ENCODE measurements at places on chromosomes 5 and 9.

- peak; percentile 27 for DNase-seq
These were observed 8.9 kb upstream of the ZNF483 start for GRCh38 chr9:111516061-111516465.

DNA sequence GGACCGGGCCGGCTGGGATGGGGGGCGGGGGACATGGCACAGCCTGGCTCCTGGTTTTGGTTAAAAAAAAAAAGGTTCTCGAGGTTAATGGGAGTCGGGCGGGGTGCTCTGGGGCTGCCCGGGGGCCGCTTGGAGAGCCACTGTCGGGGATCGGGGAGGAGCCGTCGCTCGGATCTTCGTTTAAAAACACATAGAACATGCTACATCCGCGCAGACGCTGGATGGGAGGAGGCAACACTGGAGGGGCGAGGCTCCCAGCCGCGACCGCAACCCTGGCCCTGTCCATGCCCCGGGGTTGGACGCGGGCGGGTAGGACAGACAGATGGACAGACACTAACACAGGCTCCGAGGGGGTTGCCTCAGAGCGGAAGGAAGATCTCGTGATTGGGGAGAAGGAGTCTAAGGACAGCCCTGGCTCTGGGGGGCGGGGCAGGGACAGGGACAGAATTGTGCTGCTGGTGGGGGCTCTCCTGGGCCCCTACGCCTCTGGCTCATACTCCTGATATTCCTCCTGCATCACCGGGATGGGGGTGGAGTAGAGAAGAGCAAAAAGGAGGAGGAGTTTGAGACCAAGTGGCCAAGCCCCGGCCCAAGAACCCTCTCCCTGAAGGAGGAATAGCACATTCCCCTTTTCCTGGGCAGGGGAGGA, 9.9 kb downstream of the SNCB start:
- no peak for DNase-seq

DNA sequence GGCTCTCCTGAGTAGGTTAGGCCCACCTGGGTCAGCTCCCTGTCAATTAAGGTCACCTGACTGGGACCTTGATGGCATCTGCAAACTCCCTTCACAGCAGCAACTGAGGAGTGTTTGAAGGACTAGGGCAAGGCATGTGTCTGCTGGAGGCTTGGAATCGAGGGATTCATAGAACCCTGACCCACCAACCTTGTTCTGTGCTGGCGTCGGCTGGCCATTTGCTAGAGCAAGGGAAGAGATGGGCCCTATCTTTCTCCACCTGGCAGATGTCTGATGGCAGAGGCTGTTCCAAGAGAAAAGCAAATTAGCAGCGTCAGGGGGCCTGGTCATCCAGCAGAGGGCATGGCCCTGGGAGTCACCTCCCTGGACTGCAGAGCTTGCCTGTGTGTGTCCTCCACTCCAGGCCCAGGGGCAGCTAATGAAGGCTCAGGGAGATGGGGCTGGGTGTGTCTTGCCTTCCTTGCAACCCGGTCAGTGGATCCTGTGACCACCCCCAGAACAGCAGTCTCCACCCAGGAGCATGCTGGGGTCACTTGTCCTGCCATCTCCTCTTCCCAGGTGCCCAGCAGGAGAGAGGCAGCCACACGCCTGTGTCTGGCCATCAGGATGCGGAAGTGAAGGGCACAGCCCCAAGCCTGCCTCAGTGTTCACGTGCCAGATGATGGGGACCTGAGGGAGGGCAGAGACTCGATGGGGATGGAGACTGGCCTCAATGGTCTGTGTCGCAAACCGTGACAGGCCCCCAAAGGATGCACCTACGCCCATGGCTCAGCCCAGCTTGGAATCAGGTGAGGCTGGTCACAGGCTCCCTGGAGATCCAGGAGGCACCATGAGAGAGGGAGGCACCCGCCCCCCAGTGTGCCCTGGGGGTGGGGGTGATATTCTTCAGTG, 53.9 kb downstream of the BARX1 start:
- DNase-seq = peak; percentile 0

DNA sequence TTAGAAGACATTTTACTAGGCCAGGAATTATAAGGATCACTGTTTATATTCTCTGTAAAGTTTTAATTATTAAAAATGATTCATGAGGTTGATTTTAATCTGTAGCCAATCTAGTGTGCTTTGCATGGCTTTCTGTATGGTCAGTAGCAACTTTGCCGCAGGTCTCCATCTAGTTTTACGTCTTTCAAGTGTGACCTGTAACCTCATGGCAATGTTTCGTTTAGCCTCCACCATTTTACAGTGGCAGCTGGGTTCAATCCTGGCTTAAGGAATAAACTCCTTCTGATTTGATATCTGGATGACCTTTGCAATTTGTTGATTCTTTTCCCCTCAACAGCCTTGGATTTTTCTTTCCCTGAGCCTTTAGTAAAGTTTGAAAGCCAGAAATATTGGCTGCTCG, 434.5 kb upstream of the CDH9 start:
- DNase-seq = peak; percentile 8

- no peak for DNase-seq
These were observed 18.3 kb downstream of the EPB41L4B start for GRCh38 chr9:109302606-109303005.

DNA sequence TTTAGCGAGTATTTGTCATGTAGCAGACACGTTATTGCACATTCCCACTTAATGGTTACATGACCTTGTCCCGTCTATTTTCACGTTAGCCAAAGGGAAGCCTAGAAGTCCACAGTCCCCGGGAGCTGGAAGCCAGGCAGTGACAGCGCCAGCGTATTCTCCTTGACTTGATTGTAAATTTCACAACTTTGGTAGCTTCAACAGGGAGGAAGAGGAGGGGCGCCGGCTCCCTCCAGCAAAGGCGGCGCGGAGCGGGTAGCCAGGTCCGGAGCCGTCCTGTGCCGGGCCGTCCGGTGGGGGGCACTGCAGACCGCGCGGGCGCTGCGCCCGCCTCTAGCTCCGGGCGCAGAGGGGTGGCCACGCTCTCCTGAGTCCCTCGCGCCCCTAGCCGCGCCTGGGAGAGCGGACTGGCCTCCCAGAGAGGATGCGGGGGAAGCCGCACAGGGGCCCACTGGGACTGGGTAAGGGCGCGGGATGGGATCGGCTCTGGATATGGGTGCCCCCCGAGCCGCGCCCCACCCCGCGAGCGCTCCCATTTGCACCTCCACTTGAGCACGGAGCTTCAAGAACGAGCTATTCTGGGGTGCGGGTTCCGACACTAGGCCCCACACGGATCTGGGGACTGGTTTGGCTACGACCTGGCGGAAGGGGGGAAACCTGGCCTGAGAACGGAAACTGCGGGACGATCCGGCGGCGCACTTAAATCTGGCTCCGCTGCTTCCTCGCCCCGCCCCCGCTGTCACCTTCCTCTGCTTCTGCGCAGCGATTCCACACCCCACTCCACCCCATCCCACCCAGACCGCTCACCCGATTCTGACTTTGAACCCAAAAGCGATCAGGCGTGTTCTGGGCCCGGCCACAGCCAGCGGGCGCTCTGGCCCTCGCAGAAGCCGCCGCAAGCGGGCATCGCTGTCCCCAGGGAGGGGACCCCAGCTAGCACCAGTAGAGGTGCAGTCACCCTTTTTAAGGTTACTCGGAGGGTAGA, 23.8 kb downstream of the KLF4 start:
- no peak for DNase-seq

DNA sequence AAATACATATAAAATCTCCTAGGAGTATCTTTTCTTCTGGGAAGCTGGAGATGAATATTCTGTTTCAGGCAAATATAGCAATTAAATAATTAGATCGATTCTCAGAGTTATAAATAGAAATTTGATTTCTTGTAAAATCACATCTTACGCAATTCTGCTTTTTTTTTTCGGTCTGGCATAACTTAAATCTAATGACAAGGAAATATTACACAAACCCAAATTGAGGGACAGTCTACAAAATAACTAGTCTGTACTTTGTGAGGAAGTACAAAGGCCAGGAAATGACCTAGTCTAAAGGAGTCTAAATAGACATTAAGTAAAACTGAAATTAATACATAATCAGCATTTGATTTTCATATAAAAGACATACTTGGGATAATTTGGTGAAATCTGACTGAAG, 133.3 kb downstream of the KIAA0825 start:
- no peak for DNase-seq

DNA sequence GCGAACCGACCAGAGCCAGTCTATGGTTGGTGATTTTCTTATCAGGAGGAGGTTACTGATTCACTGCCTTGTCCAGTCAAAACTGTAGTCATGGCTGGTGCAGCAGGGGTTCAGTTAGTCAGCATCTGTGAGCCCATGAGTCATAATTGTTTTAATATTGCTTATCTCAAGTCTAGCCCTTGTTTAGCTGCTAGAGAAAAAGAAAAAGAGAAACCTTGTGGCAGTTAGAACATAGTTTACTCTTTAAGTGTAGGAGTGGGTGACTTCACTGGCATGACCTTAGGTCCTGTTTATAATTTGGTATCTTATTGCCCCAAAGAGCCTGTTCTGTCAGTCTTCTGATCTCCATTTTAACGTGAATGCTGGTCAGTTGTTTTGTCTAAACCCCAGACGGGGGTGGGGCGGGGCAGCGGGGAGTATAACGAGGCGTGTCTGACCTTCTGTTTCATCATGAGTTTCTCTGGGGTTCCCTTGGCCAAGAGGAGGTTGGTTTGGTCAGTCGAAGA, 76.9 kb upstream of the NFIL3 start:
- DNase-seq = no peak

- DNase-seq = peak; percentile 4
These were observed 480.9 kb upstream of the CD180 start for GRCh38 chr5:67677422-67677970.

GRCh38 chr5:96876292-96876850, at the start of gene ERAP2:
Gene ERAP2 (plus strand): TSS chr5:96876500. CDS start chr5:96879686, 3,186 bp downstream.
- peak; percentile 31 for DNase-seq

- no peak for DNase-seq
These were observed 40.5 kb downstream of the TLE1 start for GRCh38 chr9:81648891-81649290.

DNA sequence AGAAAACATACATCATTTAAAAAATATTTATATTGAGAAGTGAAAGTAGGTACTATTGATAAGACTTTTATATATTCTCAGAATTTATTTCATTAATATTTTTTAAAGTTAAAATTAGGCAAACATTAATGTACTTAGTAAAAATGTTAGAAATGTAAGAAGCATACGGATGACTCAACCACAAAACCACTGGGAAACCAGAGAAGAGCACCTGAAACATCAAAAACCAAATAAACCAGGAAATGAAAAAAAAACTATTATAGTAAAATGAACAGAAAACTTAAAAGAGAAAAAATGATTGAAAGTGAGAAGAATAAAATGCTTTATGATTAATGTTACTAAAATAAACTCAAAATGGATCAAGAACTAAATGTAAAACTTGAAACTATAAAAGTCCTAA, 233.2 kb upstream of the DAB2 start:
- no peak for DNase-seq

GRCh38 chr5:92917044-92917443, 664.0 kb downstream of the NR2F1-AS1 start:
- no peak for DNase-seq

DNA sequence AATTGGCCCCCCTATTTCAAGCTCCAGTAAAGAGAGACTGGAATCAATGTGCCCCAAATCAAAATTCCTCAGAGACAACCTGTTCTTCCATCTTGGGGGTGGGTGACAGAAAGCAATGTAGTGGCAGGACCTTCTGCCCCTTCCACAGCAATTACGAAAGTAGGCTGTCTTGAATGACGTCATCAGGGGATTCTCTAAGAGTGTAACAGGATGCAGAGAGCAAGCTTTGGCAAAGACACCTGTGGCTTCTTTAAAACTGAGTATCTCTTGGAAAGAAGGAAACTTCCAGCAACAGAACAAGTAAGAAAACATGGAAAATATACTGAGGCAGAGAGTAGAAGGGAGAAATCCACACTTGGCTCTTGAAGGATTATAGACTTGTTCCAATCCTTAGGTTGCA, 247.6 kb upstream of the PDE4D start:
- peak; percentile 17 for DNase-seq

DNA sequence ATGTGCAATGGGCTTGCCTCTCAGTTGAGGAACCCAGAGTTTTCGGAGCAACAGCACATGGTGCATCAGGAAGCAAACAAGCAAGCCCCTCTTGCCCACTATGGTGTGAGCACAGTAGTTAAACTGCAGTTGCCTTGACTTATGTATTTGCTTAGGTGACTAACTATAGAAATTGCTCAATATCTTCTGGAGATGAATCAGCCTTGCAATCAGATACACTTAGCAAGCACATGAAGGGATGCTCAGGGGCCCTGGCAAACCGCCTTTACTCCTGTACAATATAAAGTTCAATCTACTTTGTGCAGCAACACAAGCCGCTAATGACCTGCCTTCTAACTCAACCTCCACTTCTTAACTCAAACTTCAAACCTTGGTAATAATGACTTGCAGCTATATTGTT, 581.7 kb upstream of the RIOK2 start:
- DNase-seq = no peak

DNA sequence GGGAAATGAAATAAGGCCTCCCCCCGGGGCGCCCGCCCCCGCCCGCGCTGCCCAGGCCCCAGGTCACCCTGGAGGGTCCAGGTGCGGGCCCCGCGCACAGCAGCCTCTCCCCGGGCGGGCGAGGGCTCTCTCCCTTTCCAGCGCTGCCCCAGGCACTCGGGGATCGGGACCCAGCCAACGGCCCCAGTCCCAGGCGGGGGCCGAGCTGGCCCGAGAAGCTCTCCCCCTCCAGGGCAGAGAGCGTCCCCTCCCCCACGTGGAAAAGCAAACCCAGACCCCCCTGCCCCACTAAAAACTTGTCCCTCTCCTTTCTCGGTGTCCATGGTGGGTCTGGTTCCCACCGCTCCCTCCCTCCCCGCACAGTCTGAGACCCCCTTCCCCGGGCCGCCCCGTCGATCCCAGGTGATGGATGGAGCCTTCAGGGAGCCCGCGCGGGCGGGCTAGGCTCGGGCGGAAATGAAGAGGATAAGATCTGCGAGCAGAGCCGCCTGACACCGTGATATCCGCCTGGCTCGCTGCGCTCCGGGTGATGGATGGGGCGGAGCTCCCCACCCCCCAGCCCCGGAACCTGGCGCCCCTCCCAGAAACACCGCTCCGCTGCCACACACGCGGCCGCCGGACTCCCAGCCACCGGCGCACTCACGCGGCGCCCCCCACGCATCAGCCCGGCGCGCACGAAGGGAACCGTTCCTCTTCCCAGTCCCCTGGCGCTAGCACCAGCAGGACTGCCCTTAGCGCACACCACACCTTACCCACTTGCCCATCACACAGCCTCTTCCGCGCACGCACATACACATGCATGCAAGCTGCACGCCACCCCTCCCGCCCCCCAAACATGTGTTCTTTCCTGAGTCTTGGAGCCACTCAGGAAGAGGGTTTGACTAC, 81.7 kb upstream of the ZBTB43 start:
- DNase-seq = no peak

- no peak for DNase-seq
These were observed 97.2 kb downstream of the CAMK4 start for GRCh38 chr5:111321376-111321775.

DNA sequence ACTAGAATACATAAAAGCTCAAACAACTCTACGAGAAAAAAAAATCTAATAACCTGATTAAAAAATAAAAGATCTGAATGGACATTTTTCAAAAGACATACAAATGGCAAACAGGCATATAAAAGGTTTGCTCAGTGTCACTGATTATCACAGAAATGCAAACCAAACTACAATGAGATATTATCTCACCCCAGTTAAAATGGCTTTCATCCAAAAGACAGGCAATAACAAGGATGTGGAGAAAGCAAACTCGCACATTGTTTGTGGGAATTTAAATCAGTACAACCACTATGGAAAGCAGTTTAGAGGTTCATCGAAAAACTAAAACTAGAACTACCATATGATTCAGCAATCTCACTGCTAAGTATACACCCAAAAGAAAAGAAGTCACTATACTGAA, 20.8 kb downstream of the UGT3A2 start:
- DNase-seq = no peak
